Ureter (tissue), 1 donor: ENCODE measurements at places on chromosomes 1 and 21.

- DNase-seq: peak; percentile 72
Observed at GRCh38 chr1:196608390-196609369, at the start of gene KCNT2. KCNT2 (minus strand) TSS chr1:196608440; CDS start chr1:196608309, 131 bp downstream.

DNA sequence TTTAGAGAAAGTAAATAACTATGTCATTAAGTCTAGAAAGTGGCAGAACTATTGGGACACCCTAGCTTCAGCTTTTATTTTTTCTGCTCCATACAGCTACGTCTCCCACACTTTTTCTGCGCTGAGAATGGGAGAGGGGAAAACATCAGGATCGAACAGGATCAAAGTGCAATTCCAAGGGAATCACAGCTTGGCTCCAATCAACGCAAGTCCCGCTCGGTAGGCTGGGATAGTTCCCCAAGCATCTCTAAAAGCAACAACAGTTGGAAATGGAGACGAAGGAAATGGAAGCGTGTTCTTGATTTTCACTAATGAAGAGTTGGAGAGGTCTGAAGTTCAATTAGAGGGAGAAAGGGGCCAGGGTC, 536 bp downstream of the HMGCL start:
- DNase-seq: no peak

DNA sequence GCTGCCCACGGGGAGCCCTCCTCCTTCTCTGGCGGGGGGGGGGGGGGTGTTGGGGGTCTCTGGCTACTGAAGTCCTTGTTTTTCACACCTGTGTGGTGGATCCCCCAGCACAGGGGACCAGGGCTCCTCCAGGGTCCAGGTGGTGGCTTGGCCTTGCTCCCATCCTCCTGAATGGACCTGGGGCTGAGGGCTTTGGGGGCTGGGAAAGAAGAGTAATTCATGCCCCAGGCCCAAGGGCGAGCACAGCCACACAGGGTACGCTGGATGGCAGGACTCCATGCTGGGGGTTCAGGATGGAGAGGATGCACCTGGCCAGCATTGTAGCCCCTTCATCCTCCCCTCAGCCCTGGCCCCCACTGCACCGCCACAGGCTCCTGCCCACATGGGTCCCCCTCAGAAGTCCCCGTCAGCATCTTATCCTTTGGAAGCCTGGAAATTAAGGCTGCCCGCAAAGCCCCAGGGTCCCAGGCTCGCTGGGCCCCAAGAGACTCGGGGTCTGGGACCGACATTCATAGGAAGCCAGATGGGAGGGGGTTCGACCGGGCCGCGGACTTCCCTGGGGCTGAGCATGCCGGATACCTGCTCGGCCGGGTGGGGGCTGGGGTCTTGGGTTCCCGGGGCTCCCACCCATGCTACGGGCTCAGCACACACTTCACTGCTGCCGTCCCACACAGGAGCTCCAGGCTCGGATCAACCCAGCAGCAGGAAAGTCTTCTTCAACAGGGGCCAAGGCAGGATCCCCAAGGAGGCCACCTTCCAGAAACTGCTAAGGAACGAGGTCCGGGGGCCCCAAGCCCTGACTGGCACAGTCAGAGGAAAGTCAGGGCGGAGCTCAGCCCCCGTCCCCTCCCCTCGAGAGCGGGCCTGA, 49.0 kb upstream of the ACTRT2 start:
- DNase-seq: no peak

DNA sequence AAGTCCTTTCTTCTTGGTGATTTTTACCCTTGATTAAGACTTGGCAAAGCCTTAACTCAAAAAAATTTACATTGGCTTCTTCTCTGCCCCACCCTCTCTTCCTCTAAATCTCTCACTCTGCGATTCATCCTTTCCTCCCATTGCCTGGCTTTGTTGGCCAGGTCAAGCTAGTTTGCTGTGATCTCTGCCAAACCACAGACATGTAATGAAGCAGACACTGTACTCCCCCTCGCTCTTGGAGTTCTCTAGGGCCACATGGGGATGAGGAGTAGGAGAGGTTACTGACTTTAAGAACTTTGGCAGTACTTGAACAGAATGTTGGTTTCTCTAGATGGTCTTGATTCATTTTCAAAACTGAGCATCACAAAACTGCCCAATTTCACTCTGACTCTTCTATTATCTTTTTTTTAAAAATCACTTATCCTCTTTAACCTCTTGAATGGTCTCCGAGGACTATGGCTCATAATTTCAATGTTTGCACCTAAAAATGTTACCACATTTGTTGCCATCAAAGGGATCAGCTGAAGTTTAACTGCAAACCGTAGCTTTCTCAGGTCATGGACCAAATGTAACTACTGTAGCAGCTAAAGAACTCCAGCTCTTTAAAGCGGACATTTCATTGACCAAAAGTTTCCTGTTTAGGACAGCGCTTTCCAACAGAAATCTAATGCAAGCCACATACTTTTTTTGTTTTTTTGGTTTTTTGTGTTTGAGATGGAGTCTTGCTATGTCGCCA, 62.7 kb upstream of the IPO9 start:
- DNase-seq: no peak

- no peak for DNase-seq
Observed at GRCh38 chr1:203768256-203768655, 3.3 kb downstream of the LAX1 start.

- no peak for DNase-seq
Observed at GRCh38 chr1:17653276-17653675, 101.9 kb upstream of the ACTL8 start.

- DNase-seq: no peak
Observed at GRCh38 chr1:64936956-64937355, 29.4 kb downstream of the JAK1 start.

DNA sequence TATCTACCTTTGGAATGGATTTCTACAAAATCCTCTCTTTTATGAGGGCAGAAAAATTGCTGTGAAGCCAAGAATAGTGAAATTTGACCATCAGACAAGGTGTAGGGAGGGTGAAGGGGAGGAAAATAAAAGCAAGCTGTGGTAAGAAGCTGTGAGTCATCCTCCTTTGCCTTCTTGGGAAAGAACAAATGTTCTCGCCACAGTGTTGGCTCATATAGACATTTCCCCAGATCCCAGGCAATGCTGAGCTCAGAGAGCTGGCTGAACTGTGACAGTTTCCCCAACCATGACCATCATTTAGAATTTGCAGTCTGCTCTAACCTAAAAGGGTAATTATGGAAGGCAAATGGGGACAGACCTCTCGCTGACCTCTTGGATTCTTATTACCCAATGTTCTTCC, 235.4 kb downstream of the PBX1 start:
- DNase-seq: no peak

DNA sequence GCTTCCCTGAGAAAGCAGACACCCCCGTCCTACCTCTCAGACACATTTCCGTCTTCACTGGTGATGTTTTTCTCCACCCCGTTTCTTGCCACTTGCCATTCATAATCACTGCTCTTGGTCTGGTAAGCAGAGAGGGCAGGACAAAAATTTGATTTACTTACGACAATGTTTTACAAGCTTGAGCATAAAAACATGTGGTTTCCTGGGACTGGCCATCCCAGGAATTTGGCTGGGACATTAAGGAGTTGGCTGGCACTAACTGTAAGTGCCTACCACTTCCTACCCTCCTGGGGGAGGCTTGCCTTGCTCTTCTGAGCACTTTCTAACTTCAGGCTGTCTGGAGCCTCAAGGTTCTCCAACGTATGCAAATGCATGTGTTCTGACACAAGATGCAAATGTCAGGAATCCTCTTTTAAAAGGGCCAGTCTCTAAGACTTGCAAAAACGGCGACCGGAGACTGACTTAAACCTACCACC, 24.2 kb downstream of the ZBTB18 start:
- no peak for DNase-seq

GRCh38 chr1:94257444-94257843, 20.1 kb upstream of the ARHGAP29 start:
- DNase-seq: no peak

DNA sequence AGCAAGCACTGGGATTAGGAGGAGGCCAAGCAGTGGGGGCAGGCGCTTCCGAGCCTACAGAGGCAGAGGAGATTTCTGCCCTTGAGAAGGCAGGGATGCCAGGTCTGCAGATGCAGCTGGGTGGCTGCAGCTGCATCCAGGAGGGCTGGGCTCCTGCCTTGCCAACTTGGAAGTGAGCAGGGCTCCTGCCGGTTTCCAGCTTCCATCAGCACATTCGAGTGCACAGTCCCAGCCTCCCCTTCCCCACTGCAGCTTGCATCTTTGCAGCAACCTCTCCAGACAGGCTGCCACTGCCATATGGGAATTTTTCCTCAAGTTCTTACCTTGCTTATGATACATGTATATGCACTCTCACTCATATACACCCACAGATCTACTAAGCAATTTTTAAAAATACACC, 1234.3 kb upstream of the B3GALT2 start:
- no peak for DNase-seq

- DNase-seq: no peak
Observed at GRCh38 chr1:211332830-211333229, 6.2 kb downstream of the TRAF5 start.

DNA sequence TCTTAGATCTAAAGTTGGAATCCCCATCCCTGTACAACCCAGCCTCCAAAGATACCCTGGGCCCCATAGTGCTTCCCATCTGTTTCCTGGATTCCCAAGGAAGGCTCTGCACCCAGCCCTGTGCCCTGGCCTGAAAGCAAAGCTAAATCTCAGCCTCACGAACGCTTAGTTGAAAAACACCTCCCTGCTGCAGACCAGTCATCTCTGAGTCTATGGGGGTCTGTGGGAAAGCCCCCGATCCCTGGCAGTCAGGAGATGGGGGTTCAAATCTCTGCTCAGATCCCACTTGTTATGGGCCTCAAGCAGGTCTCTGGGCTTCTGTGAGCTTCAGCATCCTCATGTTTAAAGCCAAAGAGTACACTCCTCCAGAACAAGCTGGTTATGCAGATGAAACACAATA, 210.5 kb upstream of the GRIK3 start:
- no peak for DNase-seq

GRCh38 chr1:2936559-2937515, 84.4 kb upstream of the ACTRT2 start:
- no peak for DNase-seq

GRCh38 chr1:95371666-95372282, 137.8 kb downstream of the RWDD3 start:
- no peak for DNase-seq

DNA sequence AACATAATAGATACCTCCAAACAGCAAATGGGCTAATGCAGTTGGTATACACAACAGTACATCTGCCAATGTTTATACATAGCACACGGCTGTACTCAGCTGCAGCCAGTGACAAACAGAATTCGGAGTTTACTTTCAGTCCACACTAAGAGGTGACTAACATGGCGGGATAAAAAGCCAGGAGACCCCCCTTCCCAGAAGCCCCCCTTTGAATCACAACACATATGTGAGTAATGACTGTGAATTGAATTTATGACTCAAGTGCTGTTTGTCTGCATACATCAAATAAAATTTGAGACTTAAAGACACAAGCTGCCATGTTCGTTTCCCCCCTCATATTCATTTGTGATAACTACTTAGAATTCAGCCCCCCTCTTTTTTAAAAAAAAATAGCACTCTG, 113.2 kb downstream of the RUNX1 start:
- no peak for DNase-seq
